ENCODE measurements at places on chromosomes 7 and 10. TPM values are rescaled to one million over a fixed set of nuclear protein-coding genes. Genes with fewer than 3 reads are reported as not detected.

The TIMM23 gene
- total RNA-seq, result 78.1 TPM

The GOT1 gene
- 40.7 TPM for total RNA-seq

The TMEM184A gene
- not detected for total RNA-seq

The NUDCD3 gene
- 137 TPM for total RNA-seq

The CTNNA3 gene
- not detected for total RNA-seq

The MMD2 gene
- total RNA-seq, result not detected

The CCDC172 gene
- total RNA-seq, result not detected

The MPP7 gene
- total RNA-seq, result 0.73 TPM

The HOXA4 gene
- 8.1 TPM for total RNA-seq

The ANKRD61 gene
- 0.35 TPM for total RNA-seq

The OR2A5 gene
- total RNA-seq, result not detected

The ABCC2 gene
- total RNA-seq, result 1.7 TPM

The PNLIPRP1 gene
- not detected for total RNA-seq

The MYH16 gene
- total RNA-seq, result 0.11 TPM

Data from endothelial cell of umbilical vein (primary cell).